ENCODE measurements at places on chromosomes 1 and 21.

GRCh38 chr1:228463559-228464455 lies 23.4 kb upstream of the RNF187 start:
- DNase-seq: no peak

GRCh38 chr21:44065428-44065827 lies 41.8 kb upstream of the PWP2 start:
- DNase-seq: no peak

DNA sequence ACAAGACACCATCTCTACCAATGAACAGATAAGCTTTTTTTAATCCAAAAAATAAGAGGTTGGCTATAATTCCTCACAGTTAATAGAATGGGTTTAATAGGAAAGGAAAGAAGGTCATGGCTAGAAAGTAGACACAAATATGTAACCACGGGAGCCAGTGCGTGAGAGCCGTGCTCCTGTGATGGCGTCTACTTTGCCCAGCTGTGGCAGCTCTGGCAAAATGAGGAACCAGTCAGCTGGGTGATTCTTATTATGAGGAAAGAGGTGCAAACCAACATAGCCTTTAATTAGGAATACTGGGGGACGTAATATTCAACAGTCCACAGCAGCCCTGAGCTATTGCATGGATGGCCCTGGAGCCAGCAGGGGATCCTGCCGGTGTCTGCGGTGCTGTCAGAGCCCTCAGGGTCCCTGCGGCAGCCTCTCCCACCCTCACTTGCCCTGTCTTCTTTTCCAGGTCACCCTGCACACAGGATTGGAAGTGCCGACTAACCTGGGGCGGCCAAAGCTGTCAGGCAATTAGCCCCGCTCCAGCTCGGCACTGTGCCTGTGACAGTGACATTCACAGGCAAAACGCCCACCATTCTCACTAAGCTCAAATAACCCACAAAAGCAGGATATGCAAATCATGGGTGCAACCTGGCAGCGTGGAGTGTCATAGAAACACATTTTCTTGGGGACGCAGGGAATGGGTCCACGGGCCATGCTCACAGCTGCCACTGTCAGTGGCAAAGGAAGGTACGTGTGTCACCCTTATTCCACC lies 25.9 kb upstream of the GNPAT start:
- no peak for DNase-seq

DNA sequence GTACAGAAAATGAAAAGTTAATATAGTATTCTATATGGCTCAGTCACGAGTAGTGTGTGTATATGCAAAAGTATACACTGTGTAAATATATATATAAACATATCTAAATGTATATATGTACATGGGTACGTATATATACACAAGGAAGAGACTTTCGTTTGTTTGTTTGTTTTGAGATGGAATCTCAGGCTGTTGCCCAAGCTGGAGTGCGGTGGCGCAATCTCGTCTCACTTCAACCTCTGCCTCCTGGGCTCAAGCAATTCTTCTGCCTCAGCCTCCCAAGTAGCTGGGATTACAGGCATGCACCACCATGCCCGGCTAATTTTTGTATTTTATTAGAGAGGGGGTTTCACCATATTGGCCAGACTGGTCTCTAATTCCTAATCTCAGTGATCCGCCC lies 16.4 kb downstream of the IL12RB2 start:
- no peak for DNase-seq

GRCh38 chr1:236303675-236304074 lies 21.9 kb upstream of the ERO1B start:
- no peak for DNase-seq

DNA sequence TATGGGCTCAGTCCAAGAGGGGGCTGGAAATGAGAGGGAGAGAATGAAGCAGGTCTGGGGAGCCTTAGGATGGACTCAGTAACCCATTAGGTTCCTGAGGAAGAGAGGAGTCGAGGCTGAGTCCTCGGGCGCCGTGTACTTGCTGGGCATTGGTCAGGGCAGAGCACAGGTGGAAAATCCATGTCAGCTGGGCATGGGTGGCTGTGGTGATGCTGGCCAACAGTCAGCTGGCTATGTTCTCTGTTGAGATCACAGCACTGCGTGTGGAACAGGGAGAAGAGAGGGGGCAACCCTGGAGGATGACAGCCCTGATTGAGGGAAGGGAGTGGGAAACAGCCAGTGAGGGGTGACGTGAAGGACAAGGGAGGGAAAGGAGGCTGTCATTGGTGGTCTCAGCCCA lies 43.1 kb upstream of the CLSTN1 start:
- no peak for DNase-seq

DNA sequence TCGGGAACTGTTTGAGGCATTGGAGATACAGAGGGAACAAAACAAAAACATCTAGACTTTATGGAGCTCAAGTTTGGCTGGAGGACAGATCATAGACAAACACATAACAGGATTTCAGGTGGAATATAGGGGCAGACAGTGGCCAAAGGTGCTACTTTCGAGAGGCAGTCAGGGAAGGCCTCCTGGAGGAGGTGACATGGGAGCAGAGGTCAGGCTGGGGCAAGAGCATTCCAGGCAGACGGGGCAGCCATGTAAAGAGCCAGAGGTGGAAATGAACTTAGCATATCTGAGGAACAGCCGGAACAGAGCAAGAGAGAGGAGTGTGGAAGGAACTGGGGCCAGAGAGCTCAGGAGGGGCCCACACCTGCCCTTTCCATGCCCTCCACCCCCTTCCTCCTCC lies 122.3 kb downstream of the DMRTB1 start:
- DNase-seq: no peak

- DNase-seq: no peak
Observed at GRCh38 chr1:77361621-77362020, 79.8 kb downstream of the AK5 start.

DNA sequence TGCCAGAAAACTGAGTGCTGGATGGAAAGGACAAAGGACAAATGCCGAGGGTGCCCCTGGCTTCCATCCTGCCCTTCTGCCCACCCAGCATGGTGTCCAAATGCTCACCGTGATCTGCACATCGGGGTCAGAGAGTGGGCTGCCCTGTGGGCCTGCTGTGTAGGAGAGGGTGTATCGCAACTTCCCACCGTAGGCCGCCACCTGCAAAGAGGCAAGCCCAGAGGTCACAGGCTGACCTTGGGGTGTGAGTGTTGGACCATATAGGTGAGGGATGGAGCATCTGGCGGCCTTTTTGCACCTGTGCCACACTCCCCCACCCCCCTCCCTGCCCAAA lies 53.5 kb downstream of the LDLRAD2 start:
- no peak for DNase-seq

DNA sequence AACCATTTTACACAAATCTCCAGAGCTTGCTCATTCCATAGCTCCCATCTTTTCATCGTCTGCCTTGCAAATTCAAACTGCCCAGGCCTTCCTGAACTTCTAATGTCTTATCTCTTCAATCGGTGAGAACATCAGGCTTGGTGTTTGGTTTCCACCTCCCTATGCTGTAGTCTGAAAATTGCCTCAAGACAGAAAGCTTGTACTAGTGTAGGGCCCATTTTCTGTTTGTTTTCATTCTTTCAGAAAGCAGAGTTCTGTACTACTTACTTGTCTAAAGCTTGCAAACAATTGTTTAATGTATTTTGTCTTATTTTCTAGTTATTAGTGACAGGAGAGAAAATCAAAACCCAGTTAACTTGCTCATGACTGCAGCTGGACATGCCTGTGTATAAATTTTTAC lies 16.8 kb downstream of the HOOK1 start:
- DNase-seq: no peak

- no peak for DNase-seq
Observed at GRCh38 chr1:241839369-241839979, 8.5 kb upstream of the EXO1 start.

DNA sequence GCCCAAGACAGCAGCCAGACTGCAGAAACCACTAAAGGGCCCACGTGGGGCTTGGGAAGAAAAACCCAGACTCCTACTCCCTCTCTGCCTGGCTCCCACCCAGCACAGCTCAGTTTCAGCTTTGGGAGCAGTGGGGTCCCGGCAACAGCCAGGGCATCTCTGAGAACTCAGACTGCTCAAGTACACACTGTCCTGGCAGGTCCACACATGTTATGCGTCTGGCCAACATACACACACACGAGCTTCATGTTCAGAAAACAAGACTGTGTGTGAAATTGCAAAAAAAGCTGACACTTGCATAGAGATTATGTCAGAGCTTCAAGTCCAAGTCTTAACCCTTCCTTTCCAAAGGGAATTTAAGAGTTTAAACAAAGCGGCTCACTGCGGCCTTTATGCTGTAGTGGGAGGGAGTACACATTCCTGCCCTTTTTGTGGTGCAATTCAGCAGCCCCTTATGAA lies 136.6 kb upstream of the CD34 start:
- DNase-seq: no peak

- DNase-seq: no peak
Observed at GRCh38 chr1:167601442-167602383, 28.3 kb upstream of the RCSD1 start.

GRCh38 chr1:228400692-228401454 lies 5.8 kb downstream of the TRIM11 start:
- DNase-seq: peak; percentile 36

DNA sequence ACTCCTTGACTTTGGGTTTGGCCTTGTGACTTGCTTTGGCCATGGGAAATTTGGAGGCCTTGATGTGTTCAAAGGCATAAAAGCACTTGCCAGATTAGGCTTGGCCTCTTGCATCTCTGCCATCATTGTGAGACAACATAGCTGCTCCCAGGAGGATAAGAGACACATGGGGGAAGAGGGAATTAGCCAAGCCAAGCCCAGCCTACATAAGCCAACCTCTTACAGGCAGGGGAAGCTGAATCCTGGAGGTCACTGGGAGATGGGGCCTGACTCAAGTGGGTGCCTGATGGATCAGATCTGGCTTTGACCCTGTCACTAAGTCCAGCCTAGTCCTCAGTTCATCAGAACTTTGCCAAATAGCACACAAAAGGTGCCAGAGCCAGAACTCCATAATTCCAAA lies 37.6 kb upstream of the HMGB4 start:
- DNase-seq: no peak

- peak; percentile 77 for DNase-seq
Observed at GRCh38 chr1:222167111-222167510, 380.8 kb downstream of the HHIPL2 start.

- peak; percentile 77 for DNase-seq
Observed at GRCh38 chr1:6497215-6497866, 5.9 kb upstream of the PLEKHG5 start.

DNA sequence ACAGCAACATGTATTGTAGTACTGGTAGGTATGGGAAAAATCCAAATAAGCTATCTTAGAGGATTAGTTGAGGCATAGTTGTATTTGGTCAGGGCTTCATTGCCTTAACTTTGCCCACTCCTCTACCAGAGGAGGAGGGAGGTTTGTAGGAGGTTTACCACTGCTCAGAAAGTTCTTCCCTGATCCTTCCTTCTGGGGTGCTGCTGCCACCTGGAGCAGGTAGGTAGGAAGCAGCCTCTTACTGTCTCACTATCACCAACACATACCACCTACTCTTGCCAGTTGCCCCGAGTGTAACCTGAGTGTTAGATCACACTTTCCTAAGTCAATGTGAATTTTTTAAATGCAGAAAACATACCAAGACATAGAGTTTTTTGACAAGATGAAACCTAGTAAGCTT lies 24.1 kb upstream of the ZSWIM5 start:
- DNase-seq: no peak

GRCh38 chr1:19366599-19367536 lies 54.7 kb downstream of the SLC66A1 start:
- DNase-seq: no peak

DNA sequence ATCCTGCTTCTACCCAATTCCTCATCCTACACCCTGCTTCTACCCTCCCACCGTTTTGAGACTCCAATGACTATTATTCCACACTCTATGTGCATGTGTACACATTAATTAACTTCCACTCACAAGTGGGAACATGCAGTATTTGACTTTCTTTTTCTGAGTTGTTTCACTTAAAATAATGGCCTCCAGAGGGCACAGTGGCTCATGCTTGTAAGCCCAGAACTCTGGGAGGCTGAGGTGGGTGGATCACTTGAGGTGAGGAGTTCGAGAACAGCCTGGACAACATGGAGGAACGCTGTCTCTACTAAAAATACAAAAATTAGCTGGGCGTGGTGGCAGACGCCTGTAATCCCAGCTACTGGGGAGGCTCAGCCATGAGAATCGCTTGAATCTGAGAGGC lies 464.8 kb downstream of the PTBP2 start:
- DNase-seq: no peak

DNA sequence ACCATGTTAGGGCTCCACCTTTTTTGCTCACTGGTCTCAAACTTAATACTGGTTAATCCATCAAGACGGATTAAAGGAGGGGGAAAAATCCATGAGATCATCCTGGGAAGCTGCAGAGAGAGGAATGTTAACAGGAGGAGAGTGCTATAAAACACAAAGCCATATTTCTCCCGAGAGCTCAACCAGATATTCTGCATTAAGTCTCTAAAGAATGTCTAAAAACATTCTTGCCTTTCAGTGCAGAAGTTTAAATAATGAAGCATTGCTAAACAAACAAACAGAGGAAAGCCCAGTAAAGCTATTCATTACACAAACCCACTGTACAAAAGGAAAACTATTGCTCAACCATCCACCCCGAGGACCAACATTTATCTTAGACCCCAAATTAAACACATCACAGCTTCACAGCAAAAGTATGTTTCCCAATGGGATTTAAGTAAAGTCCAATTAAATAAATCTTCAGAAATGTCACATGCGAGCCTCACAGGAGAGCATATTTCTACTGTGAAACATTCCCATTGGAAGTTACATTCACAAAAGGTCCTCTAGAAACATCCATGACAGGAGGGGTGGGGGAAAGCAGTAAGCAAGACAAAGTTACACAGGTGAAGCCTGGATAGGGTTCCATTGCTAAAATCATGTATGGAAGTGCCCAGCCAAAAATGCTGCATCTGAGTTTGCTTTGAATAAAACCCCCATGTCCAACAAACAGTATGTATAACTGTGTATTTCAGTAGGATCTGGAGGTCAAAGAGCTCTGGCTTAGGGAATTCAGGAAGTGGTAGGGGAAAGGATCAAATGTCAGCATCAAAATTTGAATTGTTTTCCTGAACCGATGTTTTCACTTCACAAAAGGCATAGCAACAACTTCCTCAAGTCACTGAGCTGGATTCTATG lies 23.3 kb downstream of the DUSP10 start:
- DNase-seq: peak; percentile 72

DNA sequence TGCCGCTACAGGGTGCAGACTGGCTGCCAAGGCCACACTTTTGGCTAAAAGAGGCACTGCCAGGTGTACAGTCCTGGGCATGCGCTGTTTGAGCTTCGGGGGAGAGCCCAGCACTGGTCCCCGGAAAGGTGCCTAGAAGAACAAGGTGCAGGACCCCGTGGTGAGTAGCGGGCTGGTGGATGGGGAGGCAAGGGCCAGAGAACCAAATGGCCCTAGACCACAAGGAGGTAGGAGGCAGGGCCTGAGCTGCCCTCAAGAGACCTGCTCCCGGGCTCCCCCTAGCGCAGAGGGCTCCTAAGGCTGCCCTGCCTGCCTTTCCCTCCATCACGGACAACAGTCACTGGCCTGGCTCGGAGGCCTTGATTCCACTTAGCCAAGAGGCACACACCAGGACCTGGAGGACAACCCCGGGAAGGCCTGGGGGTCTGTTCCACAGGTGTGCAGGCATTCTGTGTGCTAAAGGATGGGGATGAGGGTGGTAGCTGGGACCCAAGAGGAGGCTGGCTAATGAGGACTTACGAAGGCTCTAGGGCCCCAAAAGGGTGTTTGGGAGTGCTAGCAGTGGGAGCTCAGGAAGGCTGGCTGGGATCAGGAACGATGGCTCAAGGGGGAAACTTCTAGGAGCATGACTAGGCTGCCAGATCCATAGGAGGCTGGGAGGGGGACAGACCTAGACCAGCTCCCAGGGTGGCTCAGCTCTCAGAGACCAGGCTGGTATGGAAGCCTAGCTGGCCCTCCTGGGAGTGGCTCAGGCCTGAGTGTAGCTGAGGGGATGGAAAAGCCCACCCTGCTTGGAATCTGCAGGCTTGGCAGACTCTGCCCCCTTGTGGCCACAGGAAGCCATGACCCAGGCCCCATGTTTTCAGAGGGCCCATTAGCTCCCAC lies 742 bp downstream of the ARTN start:
- peak; percentile 84 for DNase-seq

All from D341Med (cell line).